ENCODE measurements at places on chromosomes 4 and X.

DNA sequence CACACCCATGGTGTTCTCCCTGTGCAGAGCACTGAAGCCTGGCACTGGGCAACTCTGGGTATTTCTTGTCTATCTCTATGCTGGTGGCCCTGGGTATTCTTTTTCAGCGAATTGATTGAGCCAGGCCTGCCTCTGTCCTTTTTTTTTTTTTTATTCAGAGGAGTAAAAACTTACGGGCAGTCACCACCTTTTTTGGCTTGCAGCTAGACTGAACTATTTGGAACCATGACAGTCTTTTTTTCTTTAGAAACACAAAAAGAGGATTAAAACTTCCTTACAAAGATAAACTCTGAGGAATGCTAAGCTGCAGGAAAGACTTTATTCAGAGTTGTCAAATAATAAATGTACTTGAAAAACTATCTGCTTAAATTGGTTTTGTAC lies 119.2 kb upstream of the STIM2 start:
- DNase-seq, result no peak

DNA sequence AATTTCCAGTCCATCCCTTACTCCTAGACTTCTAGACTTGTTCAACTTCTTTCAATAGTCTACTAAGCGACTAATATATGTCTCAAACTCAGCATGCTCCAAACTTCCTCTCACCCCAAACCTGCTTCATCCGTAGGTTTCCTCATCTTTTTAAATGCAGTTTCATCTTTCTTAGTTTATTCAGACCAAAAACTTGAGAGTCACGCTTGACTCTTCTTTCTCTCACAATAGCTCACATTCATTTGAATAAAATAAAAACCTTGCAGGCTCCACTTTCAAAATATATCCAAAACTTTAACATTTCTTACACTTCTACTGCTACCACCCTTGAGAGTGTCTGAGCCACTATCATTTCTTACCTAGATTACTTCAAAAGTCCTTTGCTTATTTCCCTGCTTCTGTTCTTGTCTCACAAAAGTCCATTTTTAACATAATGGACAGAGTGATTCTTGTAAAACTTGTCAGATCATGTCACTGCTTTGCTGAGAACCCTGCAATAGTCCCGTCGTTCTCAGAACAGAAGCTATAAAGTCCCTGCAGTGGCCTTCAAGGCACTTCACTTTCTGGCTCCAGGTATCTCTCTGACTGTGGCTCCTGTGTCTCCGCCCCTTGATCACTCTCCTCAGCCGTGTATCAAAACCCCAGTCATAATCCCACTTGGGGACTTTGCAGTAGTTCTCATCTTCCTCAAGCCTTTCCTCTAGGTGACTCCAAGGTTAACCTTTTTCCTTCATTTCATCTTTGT lies 167.6 kb downstream of the ARHGAP24 start:
- DNase-seq, result no peak

DNA sequence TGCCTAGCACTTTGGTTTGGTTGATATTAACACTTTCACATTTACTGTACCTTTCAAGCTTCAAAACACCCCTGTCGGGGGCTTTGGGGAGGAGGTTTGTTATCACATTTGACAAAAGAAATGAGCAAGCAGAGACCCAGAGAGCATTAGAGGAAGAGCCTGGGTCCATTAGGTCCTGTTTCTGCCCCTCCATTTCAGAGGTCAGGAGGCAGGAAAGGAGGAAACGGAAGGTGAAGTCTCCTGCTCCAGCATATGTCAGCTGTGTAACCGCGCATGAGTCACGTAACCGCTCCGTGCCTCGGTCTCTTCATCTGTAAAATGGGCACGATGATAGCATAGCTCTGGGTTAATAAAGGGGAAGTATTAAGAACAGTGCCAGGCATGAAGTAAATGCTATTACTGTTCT lies 201.9 kb upstream of the BCOR start:
- DNase-seq, result no peak

DNA sequence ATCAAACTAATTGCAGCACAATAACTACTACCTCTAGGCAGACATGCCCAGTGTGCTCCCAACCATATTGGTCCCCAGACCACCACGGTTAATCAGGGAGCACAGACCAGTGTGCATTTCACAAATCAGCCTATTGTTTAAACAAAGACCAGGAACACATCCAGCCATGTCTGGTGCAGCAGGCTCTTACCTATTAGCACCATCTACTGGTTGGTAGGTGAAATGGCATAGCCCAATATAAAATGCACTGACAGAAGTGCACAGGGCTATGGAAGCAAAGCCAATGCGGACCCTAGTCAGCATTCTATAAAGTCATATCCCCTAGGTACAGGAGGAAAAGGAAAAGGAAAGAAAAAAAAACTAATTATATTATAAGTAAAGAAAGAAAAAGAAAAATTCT lies 15.5 kb upstream of the CYLC1 start:
- no peak for DNase-seq

DNA sequence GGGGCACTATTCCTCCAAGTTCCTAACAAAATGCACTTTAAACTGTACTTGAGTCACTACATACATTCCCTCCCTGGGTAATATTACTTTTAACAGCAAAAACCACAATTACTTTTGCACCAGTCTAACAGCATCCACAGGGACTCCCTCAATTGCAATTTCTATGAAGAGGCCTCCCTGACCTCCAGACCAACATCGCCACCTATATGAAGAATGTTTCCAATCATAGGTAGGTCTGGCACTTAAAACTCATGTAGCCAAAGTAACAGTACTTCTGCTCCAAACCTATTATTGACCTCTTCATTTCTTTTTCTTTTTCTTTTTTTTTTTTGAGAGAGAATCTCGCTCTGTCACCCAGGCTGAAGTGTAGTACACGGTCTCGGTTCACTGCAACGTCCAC lies 15.6 kb downstream of the NR3C2 start:
- DNase-seq, result no peak

DNA sequence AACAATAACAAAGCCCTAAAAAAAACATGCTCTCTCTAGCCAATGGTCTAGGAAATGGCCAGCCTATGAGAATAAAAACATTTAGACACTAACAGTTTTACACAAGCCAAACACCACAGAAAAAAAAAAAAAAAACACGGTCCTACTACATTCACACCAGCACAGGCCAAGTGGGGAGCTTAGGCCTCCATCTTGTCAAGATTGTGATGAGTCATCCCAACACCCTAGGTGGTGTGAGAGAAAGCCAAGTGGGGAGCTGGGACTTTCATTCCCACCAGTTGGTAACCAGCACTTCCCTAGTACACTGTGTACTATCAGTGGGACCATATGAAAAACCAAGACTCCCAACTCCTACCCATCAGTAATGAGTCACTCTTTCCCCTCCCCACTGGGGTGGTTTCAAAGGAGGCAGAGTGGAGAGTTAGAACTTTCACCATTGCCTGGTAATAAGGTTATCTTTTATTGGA lies 95.6 kb downstream of the ADAMTS3 start:
- no peak for DNase-seq

DNA sequence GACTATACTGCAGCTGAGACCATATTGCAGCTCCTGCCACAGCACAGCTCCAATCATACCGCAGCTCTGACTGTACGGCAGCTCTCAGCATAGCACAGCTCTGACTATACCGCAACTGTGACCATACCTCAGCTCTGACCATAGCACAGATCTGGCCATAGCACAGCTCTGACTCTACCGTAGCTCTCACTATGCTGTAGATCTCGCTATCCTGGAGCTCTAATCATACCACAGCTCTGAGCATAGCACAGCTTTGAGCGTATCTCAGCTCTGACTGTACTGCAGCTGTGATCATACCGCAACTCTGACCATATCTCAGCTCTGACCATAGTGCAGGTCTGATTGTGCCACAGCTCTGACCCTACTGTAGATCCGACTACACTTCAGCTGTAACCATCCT lies 139.2 kb downstream of the ASMT start:
- no peak for DNase-seq

DNA sequence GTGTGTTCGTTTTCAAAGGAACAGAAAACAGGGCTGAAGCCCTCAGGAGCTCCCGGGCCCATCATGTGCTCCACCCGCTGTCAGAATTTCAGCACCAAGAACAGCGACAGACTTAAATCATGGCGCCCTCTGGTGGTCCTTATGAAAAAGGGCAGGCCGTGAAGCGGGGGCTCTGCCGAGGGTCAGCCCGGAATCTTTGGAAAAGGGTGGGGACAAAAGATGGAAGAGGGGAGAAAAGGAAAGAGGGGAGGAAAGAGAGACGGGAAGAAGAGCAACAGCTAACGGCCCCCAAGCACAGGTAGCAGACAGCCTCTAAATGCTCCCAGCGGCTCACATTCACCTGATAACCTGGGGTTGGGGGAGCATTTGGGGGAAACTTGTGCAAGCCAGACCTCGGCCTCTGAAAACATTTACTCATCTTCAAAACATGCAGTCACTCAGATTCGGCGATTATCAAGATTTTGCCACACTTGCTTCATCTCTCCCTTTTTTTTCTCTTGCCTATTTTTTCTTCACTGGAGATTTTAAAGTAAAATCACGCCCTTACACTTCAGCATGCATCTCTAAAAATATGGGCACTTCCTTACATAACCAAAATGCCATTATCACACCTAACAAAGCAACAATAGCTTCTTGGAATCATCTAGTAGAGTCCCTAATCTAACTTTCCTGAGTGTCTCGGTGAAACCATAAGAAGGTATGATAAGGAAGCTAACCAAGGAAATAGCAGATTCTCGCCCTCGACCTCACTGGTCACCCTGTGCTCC lies 28.1 kb upstream of the MAN2B2 start:
- peak; percentile 34 for DNase-seq

- no peak for DNase-seq
These were observed 168.4 kb upstream of the NRK start for GRCh38 chrX:105653891-105654290.

DNA sequence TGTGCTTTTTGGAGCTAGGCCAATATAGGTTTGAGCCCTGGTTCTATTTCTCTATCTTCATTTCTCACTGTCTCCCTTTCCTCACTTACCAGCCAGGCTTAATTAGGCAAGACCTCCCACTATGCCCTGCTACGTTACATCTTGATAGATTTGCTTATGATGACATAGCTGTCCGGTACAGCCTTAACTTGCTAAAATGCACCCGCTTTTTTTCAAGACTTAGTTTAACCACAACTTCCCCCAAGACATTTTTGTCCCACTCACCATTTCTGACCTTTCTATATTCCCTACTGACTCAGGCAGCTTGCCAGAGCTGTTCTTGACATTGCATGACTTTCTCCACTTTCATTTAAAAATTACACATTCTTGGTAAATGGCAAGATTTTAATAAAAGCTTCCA lies 152.6 kb downstream of the MID1 start:
- DNase-seq, result no peak

GRCh38 chr4:105060628-105061027 lies 86.0 kb upstream of the TET2 start:
- no peak for DNase-seq

- peak; percentile 31 for DNase-seq
These were observed 194.6 kb upstream of the FTHL17 start for GRCh38 chrX:31266203-31267076.

- DNase-seq, result no peak
These were observed 30.0 kb upstream of the MYOZ2 start for GRCh38 chr4:119105605-119106004.

- DNase-seq, result no peak
These were observed 31.1 kb downstream of the BMP15 start for GRCh38 chrX:50941638-50942037.

GRCh38 chr4:7156328-7156727 lies 36.0 kb upstream of the SORCS2 start:
- no peak for DNase-seq

- DNase-seq, result no peak
These were observed 100.5 kb downstream of the CLNK start for GRCh38 chr4:10584042-10584441.

DNA sequence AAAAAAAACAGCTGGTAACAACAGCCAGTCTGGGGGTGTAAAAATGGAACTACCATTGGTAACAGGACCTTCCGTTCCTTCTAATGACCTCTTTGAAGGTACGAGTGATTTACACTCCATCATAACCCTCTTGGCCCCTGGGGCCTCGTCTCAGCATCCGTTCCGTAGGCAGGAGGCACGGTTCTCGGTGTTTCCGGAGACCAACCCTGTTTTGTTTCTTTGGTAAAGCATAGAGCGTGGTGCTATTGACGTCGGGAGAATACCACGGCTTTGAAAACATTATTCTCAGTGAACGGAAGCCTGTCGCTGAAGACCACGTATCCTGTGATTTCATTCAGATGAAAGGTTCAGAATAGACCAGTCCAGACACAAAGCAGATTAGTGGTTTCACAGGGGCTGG lies 198.9 kb downstream of the ASMT start:
- DNase-seq, result no peak

GRCh38 chr4:112823606-112824005 lies 186.7 kb downstream of the LARP7 start:
- DNase-seq, result no peak

DNA sequence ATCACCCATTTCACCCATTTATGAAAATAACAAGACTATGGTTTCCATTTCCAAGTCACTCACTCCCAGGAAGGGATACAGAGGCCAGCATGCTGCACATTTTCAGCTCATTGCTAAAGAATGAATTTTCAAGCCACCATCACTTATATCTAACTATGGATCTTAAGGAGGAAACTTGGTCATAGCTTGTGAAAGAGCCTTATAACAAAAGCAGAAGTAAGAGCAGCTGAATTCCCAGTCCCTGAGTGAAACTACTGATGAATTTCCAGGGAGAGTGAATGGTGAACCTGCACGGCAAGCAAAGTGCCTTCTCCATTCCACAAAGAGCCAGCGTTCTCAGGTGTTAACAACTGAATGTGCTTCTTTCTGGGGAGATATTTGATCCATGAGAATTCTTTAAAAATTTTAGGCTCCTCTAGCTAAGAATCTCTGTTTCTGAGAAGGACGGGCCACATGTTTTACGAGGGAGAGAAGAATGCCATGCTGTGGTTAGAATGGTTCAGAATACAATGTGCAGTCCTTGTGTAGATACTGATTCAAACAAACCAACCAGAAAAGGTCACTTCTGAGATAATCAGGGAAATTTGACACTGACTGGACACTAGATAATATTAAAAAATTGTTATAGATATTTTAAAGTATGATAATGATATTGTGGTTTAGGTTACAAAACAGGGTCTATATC lies 24.0 kb downstream of the BTC start:
- no peak for DNase-seq

DNA sequence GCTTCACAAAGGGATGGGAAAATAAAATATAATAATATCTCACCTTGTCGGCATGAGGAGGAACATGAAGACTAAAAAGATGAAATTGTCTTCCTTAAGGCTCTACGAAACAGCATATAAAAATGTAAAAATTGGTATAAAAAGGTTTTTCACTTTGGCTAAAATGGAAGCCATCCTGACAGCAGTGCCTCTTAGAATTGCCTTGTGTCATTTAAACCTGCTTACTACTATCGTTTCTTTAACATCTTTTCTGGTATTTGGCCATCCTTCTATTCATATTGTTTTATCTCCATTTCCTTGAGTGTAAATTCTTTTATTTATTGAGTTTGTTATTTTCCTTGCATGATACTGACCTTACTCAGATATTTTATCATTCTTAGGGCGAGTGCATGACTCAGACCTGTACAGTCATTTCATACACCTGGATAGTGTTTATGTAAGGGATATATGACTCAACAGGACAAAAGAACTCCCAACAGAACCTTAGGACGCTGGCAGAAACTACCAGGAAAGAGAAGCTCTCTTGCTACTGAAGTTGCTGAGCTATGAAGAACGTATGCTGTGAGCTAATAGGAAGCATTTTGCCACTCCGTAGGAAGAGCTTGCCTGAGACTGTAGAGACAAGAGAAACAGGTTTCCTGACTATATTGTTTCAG lies 5.8 kb upstream of the CDKN2AIP start:
- DNase-seq, result no peak
